ENCODE measurements at places on chromosomes 16 and 17.

DNA sequence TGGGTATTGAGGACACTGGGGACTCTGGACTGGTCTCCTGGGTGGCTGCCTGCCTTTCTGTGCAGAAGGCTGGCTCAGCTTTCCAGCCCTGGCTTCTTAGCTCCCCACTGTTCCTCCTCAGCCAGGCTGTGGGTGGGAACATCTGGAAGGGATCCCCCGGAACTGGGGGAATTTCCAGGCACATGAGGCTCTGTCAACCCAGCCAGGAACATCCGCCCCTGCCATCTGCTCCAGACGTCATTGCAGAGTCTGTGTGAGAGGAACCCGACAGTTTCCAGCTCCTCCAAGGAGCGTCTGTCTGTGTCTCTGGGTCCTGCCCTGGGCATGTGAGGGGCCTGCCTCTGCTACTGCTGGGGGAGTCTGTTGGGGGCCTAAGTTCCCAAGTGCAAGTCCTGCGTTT is 36.2 kb upstream of the CRHR1 start:
- H3K27me3 ChIP-seq = peaks cover 6% of the 10 kb centered on the region
- DNase-seq = no peak
- H3K36me3 ChIP-seq = no peaks in the 10 kb centered on the region
- no peak overlapping the region for H3K27ac ChIP-seq
- no peaks in the 10 kb centered on the region for H3K4me1 ChIP-seq

DNA sequence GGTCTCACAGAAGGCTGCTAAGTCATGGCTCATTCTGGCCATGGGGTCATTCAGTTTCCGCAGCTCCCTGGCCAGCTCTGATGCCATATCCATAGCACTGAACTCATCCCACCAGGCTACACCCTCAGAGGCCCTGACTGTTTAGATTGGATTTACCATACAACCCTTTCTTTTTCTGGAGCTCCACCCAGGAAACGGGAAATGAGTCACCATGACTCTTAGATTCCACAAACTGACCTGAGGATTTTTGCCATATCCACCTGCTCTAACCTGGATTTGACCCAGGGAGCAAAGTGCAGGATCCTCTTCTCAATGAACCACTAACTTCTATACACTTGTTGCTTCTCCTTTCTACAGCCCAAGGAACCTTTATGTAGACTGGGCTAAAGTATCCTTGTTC is 20.3 kb upstream of the CALB2 start:
- H3K4me3 ChIP-seq = no peak overlapping the region
- DNase-seq = no peak
- H3K27me3 ChIP-seq = peaks cover 3% of the 10 kb centered on the region
- no peaks in the 10 kb centered on the region for H3K36me3 ChIP-seq

- peak; percentile 76 for DNase-seq
- no peak overlapping the region for H3K27ac ChIP-seq
- H3K4me3 ChIP-seq = no peak overlapping the region
- peaks cover 8% of the 10 kb centered on the region for H3K4me1 ChIP-seq
- no peaks in the 10 kb centered on the region for H3K27me3 ChIP-seq
Measured at GRCh38 chr16:57084257-57084770, 8.1 kb upstream of the CPNE2 start.

GRCh38 chr17:37368577-37368976 is 7.2 kb upstream of the C17orf78 start:
- no peaks in the 10 kb centered on the region for H3K27me3 ChIP-seq
- no peak overlapping the region for H3K27ac ChIP-seq
- no peaks in the 10 kb centered on the region for H3K36me3 ChIP-seq
- no peaks in the 10 kb centered on the region for H3K4me1 ChIP-seq
- no peak for DNase-seq

DNA sequence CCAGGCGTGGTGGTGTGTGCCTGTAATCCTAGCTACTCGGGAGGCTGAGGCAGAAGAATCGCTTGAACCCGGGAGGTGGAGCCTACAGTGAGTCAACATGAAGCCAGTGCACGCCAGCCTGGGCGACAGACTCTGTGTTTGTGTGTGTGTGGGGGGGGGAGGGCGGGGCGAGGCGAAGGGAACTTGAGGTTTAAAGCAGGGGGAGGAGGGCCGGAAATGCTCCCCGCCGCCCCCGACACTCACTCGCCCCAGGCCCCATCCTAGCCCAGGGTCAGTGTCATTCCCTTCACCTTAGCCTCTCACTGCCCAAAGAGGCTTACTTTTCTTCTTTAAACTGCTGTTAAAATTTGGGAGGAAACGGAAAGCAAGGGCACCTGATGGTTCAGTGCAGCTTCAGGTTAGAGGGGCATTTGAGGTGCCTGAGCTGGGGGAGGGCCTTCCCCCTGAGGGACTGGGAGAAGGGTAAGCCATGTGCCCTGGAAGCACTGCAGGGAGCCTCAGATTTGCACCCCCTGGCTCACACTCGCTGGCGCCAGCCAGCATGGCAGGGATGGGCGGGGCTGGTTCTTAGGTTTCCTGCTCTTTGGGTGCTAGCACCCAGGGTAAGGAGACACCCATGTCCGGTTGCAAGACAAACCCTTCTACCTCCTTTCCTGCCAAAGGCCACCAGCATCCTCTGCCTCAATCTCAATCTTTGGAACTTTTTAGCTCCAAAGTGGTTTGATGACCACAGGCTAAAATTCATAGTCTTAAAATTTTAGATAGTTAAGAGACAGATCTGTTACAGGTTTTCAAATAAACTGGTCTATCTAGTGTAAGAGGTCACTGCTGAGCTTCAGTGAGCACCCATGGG is 2.2 kb upstream of the LIMD2 start:
- no peak overlapping the region for H3K4me3 ChIP-seq
- H3K36me3 ChIP-seq = peaks cover 29% of the 10 kb centered on the region
- H3K4me1 ChIP-seq = peaks cover 10% of the 10 kb centered on the region
- H3K27ac ChIP-seq = no peak overlapping the region
- no peaks in the 10 kb centered on the region for H3K27me3 ChIP-seq

All from adrenal gland (tissue), 19 donors.